Fibroblast of mammary gland (primary cell): ENCODE measurements at places on chromosomes 1 and 21.

DNA sequence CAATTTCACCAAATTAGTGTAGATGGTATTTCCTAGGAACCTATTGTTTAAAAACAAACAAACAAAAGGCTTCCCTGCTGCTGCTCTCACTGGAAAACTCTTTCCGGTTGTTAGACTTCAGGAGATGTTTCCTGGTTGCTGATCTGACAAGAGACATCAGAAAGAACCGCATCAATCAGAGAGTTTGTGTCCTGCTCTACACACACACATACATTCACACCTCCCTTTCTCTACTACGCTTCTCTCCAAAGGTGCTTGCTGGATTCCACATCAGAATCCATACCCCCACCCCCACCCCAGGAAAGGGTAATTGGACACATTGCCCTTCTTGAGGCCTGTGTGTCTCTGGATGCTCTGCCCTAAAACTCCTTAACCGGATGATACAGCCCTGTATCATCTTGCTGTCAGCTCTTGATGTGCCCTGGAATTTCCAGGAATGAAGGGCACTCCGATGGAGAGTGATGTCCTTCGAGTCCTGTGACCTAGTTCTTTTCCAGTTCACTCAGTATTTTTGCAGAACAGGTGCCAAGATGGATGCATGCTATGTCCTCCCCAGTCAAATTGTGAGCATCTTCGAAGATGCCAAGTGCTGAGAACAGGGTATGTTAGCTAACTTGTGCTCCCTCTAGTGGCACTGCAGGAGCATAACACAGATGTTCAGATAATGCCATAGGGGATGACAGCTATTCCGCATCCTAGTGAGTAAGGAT is 113.7 kb upstream of the SLC35F3 start:
- DNase-seq, result peak; percentile 64

DNA sequence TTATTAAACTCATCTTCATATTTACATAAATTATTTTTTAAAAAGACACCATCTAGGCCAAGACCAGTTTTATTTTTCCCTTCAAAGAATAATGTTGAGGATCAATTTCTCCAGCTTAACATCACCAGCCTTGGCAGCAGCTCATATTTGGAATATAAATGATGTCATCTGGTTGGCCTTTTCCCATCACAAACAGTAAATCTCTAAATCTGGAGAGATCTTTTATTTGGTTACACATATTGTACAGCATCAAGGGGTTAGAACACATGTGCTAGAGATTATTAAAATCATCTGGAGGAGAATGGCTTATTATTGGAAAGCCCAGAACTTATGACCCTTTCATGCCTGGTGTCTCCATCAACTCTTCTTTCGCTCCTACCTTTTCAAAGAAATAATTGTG is 508.8 kb downstream of the PLPP3 start:
- peak; percentile 95 for DNase-seq

DNA sequence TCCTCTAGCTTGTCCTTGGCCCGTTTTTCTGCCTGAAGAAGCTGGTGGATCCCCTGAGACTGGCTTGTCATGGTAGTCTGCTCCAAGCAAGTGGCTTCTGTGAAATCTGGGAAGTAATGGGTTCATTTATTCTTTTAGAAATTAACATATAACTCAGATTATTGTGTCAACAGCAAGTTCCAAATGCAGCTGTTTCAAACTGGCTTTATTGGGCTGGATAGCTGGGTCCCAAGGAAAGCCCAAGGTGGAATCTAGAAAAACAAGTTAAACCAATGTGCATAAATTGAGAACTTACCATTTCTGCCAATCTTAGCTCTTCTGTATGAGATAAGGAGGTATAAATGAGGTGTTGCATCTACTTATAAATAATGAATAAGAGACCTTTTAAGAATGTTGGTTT is at the start of gene ATP6V1G3:
Gene ATP6V1G3, minus strand, starts transcription at position 101 of the 400 bp plus-strand sequence. Its CDS starts 30 bp downstream, at position 71.
- no peak for DNase-seq

GRCh38 chr1:51877434-51878307 is 856 bp downstream of the NRDC start:
- DNase-seq, result peak; percentile 37

- peak; percentile 28 for DNase-seq
Observed at GRCh38 chr1:178483251-178483957, 13.4 kb downstream of the CLEC20A start.

DNA sequence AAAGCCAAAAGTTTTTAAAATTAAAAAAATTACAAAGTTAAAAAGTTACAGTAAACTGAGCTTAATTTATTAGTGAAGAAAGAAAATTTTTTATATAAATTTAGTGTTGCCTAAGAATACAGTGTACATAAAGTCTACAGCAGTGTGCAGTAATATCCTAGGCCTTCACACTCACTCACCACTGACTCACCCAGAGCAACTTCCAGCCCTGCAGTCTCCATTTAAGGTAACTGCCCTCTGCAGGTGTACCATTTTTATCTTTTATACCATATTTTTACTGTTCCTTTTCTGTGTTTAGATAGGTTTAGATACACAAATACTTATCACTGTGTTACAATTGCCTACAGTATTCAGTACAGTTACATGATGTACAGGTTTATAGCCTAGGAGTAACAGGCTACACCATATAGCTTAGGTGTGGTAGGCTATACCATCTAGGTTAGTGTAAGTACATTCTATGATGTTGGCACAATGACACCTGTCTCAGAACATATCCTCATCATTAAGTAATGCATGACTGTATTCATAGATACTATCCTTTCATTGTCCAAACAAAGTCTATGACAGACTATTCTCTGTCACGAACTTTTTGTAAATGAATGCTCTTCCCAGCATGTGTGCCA is 78.6 kb upstream of the PBX1 start:
- DNase-seq, result no peak

DNA sequence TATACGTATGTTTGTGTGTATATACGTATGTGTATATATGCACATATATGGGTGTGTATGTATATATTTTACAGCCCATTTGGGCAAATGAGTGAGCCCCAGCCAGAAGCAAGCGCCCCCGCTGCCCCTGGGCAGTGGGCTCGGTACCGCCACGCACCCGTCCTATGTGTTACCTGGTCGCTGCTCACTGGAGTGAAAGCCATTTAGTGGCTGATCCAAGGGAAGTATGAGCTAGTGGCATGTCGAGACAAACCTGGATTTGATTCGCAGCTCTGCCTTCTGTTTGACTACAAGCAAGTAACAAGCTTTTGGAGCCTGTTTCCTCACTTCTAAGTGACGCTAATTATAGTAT is 35.8 kb upstream of the JAK1 start:
- DNase-seq, result no peak

GRCh38 chr1:112026016-112026415 is 36.5 kb upstream of the KCND3 start:
- DNase-seq, result peak; percentile 17

GRCh38 chr21:16258844-16259611 is 529.2 kb downstream of the USP25 start:
- peak; percentile 14 for DNase-seq

DNA sequence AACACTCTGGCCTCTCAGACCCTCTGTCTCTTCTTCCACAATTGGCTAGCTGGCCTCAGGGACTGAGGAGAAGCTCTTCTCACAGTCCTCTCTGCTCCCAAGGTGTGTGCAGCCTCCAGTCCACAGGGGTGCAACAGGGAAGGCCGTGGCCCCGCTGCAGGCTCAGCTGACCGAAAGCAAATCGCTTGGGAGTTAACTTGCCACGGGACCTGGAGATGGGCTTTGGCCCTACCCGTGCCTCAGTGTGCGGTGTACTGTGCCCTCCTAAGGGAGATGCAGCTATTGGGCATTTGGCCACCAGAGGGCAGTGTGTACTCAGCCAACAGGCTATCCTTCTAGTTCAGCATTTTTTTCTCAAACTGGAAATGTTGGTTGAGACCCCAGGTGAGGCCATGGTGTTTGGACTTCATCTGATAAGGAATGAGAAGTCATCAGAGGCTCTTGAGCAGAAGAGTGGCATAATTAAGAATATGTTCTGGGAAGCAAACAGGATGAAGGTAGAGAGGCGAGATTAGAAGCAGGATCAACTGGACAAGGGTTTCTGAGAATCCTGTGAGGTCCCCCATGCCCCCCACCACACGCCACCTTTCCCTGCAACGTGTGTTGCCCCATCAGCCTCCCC is 42.5 kb upstream of the TMEM125 start:
- DNase-seq, result peak; percentile 70

DNA sequence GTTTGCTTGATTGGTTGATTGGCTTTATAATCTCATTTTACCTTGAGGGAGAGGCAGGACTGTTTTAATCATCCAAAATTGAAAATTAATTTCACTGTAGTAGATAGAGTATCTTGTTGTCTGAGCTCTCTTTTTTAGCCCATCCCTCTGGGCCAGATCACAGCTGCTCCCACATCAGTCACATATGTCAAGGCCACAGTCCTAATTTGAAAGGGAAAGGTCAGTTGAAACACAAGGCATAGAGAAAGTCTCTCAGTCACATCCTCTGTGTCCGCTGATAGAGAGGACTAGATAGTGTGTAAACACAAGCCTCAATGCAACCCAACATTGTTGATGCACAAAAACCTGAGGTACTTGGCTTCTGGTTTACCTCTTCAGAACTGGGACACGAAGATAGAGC is 6.8 kb downstream of the C1orf74 start:
- no peak for DNase-seq

DNA sequence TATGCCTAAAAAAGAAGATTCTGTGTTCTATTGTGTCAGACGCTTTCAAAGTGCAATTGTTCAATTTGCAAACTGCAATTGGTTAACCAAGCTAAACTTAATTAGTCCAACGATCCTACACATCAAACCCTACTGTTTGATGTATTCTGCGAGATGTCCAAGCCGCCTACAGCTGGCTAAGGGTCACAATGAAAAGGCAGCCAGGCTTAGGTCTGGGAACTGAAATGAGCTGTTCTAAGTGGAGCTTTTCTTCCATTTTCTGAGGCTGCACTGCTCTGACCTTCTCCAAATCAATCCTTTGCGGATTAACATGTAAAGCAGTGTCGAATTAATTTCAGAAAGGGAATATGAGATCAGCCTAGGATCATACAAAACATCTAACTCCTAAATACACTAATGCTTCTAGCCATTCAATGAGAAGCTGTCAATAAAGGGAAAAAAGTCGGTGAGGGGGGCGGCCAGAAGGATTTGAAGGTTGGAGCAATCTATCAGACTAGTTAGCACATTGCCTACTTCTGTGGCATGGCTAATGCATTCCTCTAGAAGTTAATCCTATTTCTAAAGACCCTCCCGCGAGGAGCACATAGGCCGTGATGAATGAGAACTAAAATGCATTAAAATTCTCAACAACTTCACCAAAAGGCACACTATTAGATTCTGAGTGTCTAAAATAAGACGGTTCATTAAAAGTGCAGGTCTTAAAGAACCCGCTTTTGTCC is 119.0 kb downstream of the SIM2 start:
- no peak for DNase-seq

DNA sequence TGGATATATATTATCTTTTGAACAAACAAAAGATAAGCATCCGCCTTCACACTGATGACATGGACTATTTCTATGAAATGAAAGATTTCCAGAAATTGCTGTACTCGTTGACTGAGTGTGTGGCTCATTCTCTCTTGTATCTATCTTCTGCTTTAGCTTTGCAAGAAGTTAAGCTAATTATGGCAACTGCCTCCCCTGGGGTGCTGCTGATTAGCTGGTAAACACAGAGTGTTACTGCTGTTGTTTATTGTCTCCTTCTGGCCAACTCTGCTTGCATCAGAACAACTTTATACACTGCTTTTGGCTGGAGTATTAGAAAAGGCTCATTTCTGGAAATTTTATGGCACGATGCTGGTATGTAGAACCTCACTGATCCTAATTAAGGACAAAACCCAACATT is 95.6 kb upstream of the SNX7 start:
- no peak for DNase-seq

- DNase-seq, result no peak
Observed at GRCh38 chr21:42189860-42190485, 29.0 kb upstream of the ABCG1 start.

GRCh38 chr1:94271373-94271772 is 34.0 kb upstream of the ARHGAP29 start:
- no peak for DNase-seq

GRCh38 chr1:99598738-99599411 is 47.0 kb upstream of the PALMD start:
- DNase-seq, result no peak

DNA sequence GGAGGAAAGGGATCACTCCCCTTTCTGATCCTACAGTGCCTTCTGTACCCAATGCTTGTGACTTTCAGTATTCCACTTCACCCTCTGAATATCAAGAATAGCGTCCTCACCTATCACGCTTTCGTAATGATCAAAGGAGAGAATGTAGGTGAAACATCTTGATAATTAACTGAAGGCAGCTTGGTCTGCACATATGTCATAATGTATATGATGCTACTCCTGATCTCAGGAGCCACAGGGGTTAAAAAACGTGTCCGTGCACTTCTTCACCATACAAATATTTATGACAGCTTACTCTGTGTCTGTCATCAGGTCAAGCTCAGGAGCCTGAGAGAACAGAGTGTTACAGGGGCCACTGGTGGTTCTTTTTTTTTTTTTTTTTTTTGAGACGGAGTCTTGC is 1.2 kb upstream of the PIK3C2B start:
- no peak for DNase-seq

- peak; percentile 91 for DNase-seq
Observed at GRCh38 chr1:94757931-94758330, 62.2 kb upstream of the SLC44A3 start.

GRCh38 chr1:54480525-54480848 is 67.5 kb upstream of the ACOT11 start:
- DNase-seq, result no peak

GRCh38 chr1:198677871-198678270 is 39.0 kb downstream of the PTPRC start:
- no peak for DNase-seq

GRCh38 chr21:29208044-29208681 is 77.7 kb downstream of the MAP3K7CL start:
- DNase-seq, result no peak

DNA sequence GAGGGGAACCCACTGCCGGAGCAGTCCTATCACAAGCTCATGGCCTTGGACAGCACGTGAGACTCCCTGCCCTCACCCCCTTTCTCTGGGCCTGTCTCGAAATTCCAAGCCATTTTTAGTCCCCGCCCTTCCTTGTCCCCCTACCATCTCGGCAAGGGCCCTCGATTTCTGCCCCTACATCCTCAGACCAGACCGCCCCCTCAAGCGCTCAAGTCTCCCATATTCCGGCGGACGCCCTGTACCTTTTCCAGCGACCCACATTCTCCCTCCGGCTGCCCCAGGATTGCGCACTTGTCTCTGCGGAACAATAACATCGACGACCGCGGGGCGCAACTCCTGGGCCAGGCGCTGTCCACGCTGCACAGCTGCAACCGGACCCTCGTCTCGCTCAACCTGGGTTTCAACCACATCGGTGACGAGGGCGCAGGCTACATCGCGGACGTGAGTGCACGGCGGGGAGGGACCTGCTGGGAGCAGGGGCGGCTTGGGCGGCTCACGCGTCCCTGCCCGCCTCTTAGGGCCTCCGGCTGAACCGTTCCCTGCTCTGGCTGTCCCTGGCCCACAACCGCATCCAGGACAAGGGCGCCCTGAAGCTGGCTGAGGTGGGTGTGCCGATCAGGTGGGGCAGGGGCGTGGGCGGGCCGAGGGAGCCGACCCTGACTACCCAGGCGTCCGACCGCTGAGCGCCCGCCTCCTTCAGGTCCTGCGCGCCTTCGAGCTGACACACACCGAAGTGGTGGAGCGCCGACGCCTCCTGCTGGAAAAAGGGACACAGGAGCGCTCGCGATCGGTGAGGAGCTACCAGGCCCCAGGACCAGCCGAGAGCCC is 7.0 kb downstream of the LRRC71 start:
- DNase-seq, result peak; percentile 63
